Forelimb muscle (tissue), 1 donor: ENCODE measurements at places on chromosomes 13 and 19.

- DNase-seq: peak; percentile 24
These were observed 10.5 kb upstream of the TINCR start for GRCh38 chr19:5578097-5578846.

DNA sequence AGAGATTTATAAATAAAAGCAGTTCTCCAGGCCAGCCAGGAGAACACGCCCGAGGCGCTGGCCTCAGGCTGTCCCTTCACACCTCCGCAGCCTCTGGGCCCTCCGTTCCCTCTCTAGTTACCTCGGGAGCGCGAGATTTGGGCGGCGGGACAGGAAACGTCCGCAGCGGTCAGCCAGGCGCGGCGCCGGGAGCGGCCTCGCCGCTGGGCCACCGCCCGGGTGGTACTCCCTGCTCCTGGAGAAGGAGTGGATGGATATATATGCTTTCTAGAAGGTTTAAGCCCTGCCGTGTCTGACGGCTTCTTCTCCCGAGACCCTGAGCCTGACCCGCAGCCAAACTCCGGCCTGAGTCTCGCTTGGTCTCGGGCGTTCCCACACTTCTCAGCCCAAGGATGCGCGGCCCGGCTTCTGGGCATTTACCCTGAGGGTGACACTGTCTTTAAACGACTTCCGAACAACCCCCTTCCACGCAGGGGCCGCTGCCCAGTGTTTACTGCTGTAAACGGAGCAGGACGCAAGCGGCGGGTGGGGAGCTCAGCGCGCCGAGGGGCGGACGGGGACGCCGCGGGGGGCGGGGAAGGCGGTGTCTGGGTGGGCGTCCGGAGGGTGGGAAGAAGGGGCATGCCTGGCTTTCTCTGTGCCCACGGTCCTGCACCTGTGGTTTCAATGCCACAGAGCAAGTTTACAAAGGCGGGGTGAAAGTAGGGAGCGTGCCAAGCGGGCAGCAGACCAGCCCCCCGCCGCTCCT is 2.0 kb upstream of the ZIC2 start:
- DNase-seq: no peak

DNA sequence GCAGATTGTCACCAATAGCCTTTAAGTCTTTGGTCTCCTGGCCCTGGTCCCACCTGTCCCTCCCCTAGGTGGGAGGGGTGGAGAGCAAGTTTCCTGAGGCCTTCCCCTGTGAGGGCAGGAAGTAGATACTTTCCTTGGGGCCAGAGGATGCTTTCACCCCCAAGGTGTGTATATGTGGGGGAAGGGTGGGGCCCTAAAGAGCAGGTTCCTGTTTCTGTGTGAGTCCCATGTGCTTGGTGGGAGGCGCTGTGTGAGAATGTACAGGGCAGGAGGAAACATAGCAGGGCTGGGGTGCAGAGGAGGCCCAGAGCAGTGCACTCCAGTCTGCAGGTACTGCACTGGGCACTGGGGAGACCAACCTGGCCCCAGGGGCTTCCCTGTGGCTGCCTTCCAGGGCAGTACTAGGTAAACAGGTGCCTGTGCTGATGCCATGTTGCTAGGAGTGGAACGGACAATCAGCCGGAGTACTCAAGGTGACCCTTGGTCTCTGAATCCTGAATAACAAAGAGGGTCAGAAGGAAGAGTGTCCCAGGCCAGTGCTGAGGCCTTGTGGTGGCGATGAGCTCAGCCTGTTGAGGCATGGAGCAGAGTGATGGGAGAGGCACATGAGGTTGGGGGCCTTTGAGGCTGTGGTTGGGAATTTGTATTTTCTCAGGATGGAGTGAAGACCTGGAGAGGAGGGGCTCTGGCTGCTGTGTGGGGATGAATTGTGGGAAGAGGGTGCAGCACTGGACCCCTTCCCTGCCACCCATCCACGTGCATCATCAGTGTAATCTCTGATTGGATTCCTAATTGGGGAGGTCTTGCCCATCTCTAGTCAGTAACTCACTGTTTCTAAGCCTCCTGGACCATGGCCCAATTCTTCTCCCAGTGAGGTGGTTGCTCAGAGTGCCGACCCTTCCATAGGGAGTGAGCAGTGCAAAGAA is 5.1 kb downstream of the EGLN2 start:
- no peak for DNase-seq

DNA sequence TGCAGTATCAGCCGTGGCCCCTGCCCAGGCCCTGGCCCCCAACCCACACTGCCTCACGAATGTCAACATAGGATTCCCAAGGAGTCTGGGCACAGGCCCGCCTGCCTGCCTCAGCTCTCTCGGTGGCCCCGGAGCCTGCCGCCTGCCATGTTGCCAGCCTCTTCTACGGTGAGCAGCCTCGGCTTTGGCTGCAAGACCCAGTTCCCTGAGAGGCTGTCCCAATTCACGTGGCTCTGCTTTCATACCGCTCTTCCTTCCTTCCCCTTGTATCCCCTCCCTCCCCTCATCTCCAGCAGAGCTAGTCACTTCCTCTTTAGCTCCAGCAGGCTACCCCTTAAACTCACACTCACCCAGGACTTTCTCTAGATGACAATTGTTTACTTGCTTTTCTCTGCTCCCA is 42.7 kb downstream of the SERP2 start:
- DNase-seq: no peak

GRCh38 chr19:50300051-50300450 is 29.1 kb downstream of the KCNC3 start:
- no peak for DNase-seq

GRCh38 chr13:45276913-45277312 is 64.1 kb downstream of the TPT1 start:
- no peak for DNase-seq

DNA sequence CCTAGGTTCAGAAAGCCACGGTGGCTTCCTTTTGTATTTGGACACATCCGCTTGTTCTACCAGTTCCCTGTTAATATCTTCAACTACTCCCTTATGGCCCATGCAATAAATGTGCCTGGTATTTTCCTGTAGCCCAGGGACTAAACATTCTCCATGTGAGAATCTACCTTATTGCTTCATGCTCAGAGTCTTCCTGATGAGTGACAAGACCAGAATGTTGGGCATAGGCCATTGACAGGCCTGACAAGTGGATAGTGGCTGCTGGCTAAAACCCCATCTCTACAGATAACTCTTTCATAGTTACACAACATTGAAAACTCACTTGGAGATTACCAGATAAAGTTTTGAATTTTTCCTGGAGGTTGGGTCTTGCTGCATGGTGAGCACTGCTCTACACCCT is 449.9 kb downstream of the HS6ST3 start:
- no peak for DNase-seq

- no peak for DNase-seq
These were observed at the start of gene HCST for GRCh38 chr19:35901854-35902661. Gene HCST, plus strand, starts transcription at chr19:35902529. Its CDS starts 65 bp downstream, at chr19:35902594.

DNA sequence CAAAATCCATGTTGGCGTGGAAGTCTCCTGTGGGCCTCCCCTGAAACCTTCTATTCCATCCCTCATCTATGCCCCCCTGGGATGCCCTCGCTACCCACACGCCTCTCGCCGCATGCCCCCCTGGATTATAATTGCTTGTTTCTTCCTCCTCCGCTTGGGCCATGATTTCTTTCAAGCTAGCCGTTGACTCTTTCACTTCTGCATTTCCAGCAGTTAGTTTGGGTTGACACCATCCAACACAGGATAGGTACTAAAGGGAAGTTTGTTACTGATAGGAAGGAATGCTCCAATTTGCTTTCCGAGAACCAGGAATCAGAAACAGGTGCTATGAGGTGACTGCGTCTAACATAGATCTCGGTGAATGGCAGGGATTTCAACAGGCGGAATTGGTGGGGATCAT is 7.7 kb upstream of the SLC25A15 start:
- no peak for DNase-seq

GRCh38 chr13:98997738-98998641 is 20.1 kb upstream of the DOCK9 start:
- DNase-seq: no peak

GRCh38 chr19:29551774-29552173 is 26.0 kb downstream of the VSTM2B start:
- DNase-seq: no peak

DNA sequence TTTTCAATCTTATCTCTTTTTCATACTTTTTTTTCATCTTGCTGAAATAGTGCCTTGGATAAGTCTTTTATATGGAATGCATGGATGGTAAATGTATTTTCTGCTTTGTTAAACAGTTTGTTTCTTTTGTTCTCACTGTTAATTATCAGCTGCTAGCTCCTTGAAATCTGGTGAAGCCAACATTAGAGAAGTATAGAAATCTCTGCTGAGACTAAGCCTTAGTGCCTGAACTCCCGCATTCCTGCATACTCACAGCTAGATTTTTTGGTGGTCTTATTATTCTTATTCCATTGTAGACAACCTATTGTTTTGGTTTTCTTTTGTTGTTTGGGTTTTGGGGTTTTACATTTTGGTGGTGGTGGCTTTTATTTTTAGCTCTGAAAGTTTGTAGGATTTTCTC is 48.4 kb downstream of the DNAJC15 start:
- no peak for DNase-seq

- no peak for DNase-seq
These were observed 109.9 kb downstream of the COL4A1 start for GRCh38 chr13:110197026-110197425.

DNA sequence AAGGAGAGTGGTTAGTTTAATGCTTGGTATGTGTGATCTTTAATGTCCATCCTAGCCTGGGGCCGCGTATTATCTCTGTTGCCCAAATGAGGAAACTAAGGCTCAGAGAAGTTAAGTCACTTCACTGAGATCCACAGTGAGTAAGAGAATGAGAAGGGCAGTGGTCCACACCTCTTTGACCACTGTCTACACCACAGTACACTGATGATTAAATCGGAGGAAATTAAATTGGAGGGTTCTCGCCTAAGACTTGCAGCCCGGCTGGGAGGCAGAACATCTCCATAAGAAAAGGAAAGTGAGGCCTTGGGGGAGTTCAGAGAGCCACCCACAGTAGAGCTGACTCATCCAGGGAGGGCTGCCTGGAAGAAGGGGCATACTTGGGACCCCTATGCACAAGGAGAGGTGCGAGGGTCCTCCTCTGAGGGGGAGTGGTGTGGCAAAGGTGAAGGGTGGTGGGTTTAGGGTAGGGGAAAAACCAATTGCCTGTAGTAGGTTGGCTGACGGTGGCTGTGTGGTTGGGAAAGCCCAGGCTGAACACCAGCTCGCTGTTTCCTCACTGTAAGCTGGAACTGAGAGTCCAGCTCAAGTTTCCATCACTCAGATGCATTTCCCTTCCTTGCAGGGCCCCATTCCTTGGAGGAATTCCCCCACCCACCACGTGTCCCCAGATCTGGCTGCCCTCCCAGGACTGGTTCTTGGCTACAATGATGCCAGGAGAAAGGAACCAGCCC is 15.0 kb upstream of the DHRS12 start:
- no peak for DNase-seq

DNA sequence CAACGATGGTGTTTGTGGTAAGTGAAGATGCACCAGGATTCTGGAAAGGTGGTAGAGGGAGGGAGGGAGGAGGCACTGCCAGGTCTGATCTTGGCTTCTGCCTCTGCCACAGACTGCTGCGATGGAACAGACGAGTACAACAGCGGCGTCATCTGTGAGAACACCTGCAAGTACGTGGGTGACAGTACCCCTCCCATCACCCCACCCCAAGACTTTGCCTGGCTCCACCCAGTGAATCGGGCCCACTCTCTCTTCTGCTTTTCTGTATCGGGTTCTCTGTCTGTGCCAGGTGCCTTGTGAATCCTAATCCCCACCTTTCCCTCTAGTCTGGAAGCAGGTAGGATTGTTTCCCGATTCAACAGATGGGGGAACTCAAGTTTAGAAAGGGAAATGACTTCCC is 2.5 kb downstream of the PRKCSH start:
- DNase-seq: no peak

DNA sequence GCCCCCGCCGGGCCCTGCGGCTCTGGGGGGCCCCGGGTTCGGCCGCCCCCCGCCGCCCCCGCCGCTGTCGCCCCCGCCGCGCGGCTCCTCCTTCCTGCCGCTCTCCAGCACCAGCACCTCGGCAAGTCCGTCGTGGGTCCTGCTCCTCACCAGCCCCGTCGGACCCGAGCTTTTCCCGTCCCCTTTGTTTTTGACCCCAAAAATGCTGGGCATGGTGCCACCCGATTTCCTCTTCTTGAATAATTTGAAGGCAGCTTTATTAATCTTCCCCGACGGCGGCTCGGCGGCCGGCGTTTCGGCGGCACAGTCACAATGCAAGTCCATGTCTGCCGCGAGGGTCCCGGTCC is 945 bp downstream of the AMER2 start:
- no peak for DNase-seq

DNA sequence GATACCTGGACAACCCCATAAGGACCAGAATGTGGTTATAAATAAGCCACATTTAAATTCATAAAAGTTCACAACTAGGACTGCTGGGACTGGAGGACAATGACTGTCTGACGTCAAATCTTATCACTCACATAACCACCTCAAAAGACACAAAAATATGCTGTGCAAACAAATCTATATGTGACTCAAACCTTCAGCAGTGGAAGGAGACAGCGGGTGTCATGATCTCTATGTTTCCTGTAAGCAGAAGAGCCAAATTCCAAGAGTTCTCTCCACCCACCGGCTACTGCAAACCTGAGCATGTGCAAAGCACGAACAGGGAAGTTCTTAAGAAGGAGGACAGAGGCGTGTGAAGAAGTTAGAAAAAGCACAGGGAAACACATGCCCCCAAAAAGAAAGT is 113.2 kb downstream of the MYCBP2 start:
- DNase-seq: no peak

DNA sequence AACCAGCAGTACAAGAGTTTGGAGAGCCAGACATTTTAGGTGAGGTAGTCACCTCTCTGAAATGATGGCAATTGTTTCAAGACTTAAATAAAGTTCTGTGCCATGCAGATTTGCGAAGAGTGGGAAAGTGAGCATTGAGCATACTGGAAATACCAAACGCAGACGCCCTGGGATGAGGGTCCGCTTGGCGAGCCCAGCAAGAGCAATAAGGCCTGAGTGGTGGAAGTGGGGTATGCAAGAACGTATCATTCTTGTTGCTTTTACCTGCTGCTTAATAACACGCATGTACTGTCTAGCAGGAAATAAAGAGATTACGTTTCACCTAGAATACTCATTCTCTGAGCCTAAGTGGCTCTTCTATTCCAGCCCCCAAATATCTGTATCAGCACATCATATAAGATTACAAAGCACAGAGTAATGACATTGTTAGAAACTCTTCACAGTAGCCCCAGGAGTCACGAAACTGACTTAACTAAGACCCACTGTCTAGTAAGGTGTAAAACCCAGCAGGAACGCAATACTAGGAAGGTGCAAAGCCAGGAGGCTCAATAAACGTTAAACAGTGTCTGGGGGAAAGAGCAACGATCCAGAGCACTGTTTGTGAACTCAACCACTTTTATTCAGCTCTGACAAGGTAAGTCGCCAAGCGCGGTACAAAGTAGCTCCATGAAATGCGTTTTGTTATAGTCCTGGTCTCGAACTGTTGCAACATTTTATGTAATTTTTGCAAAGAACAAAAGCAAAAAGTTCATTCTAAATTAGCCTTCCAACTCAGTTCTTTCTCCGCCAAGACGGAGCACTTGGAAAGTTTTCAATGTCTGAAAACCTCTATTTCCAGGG is 1.2 kb downstream of the RCBTB2 start:
- peak; percentile 46 for DNase-seq

GRCh38 chr13:56501750-56502149 is 639.0 kb upstream of the PRR20A start:
- no peak for DNase-seq

- DNase-seq: no peak
These were observed 47.7 kb upstream of the KCTD15 start for GRCh38 chr19:33749016-33749415.
